Activated CD8-positive, alpha-beta memory T cell treated with anti-CD3 and anti-CD28 coated beads, Interleukin-2, amount 10 ng/mL, durations not matched to agents 7 days and 5 days (primary cell): ENCODE measurements at places on chromosomes 3 and 15. TPM values are rescaled to one million over a fixed set of nuclear protein-coding genes. Genes with fewer than 3 reads are reported as not detected.

PAK6 gene
- 1.0 TPM for total RNA-seq

RBP2 gene
- not detected for total RNA-seq

SEMA3F gene
- 0.09 TPM for total RNA-seq

ZPLD1 gene
- total RNA-seq, result not detected

CPLX3 gene
- 0.35 TPM for total RNA-seq

DIS3L gene
- 22.9 TPM for total RNA-seq

HTR3C gene
- not detected for total RNA-seq
